ENCODE measurements at places on chromosomes 7 and 10. TPM values are rescaled to one million over a fixed set of nuclear protein-coding genes. Genes with fewer than 3 reads are reported as not detected.

GRCh38 chr7:1807821-1808600 is 137.9 kb downstream of the ELFN1 start:
- no peaks in the 10 kb centered on the region for H3K27me3 ChIP-seq
- H3K36me3 ChIP-seq: no peaks in the 10 kb centered on the region
- no peak overlapping the region for H3K4me3 ChIP-seq
- H3K27ac ChIP-seq: no peak overlapping the region
- peak; percentile 4 for DNase-seq
- no peaks in the 10 kb centered on the region for H3K4me1 ChIP-seq

GRCh38 chr7:15043931-15044330 is 141.4 kb upstream of the DGKB start:
- no peak for DNase-seq
- no peak overlapping the region for H3K27ac ChIP-seq
- H3K36me3 ChIP-seq: no peaks in the 10 kb centered on the region
- H3K4me3 ChIP-seq: no peak overlapping the region

C10orf67 gene
- 0.44 TPM for total RNA-seq

GBX1 gene
- not detected for total RNA-seq

DNA sequence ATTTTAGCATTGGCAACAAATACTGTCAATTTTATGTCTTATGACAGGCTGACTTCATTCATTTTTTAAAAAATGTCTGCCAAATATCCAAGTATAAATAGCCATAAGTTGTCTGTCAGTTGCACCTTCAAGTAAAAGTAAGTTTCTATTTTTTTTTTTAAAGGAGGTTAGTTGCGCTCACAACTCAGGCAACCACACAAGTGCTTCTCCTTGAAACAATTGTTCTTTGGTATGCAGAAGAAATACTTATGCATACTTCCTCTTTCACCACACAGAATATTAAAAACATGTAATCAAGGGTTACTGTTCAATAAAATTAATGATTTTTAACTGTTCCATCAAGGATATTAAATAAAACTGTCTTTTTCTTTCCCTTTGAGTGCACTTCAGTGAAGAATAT is 97.9 kb downstream of the RTKN2 start:
- H3K4me3 ChIP-seq: no peak overlapping the region
- no peaks in the 10 kb centered on the region for H3K4me1 ChIP-seq
- DNase-seq: no peak
- no peaks in the 10 kb centered on the region for H3K27me3 ChIP-seq

VWDE gene
- total RNA-seq: 14.4 TPM

GRCh38 chr10:102753718-102754117 is 10.0 kb downstream of the WBP1L start:
- no peak overlapping the region for H3K4me3 ChIP-seq
- H3K36me3 ChIP-seq: no peaks in the 10 kb centered on the region
- DNase-seq: no peak
- peak overlapping the region; percentile 78 for H3K27ac ChIP-seq
- no peaks in the 10 kb centered on the region for H3K27me3 ChIP-seq

KAZALD1 gene
- total RNA-seq: 7.5 TPM

CCDC3 gene
- 10.0 TPM for total RNA-seq

PWWP2B gene
- 8.1 TPM for total RNA-seq

DNA sequence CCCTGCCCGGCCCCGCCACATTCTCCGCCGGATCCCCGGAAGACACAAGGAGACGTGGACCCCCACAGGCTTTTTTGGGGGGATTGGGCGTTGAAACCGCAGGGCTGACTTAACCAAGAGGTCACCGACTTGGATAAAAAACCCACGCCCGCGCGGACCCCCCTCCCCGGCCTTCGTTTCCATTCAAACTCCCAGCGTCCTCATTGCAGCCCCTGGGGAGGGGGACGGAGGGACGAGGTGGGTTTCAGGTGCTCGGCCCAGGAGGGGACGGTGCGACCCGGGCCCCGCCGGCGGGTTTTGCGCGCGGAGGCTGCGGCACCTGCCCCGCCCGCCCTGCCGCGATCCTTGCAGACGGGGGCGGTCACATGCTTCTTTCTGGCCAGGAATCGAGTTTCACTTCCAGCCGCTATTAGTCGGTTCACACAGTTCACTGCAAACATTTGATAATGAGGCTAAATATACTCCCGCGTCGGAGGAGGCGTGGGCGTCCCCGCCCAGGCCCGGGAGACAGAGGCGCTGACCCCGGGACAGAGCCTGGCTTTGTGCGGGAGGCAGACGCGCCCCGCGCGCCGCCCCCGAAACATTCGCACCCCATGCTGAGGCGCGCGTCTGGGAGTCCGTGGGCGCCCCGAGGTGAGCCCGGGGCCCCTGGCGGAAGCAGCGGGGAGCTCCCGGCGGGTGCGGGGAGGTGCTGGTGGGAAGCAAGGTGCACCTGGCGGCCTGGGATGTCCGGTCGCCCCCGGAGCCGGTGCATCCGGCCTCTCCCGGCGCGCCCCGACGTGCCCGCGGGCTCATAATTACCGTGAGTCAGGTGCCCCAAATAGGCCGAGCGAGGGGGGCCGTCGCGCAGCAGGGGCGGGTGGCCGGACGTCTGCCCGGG is 2.7 kb upstream of the PDGFA start:
- peak overlapping the region; percentile 60 for H3K4me3 ChIP-seq
- no peaks in the 10 kb centered on the region for H3K36me3 ChIP-seq
- DNase-seq: peak; percentile 76

DMBT1 gene
- 0.08 TPM for total RNA-seq

UPP1 gene
- 11.1 TPM for total RNA-seq

GRCh38 chr7:30510124-30511075 is 5.8 kb upstream of the GGCT start:
- H3K4me3 ChIP-seq: no peak overlapping the region
- no peak overlapping the region for H3K27ac ChIP-seq
- no peaks in the 10 kb centered on the region for H3K36me3 ChIP-seq
- DNase-seq: no peak
- H3K4me1 ChIP-seq: peaks cover 11% of the 10 kb centered on the region
- no peaks in the 10 kb centered on the region for H3K27me3 ChIP-seq
